ENCODE measurements at places on chromosomes 6 and 20. TPM values are rescaled to one million over a fixed set of nuclear protein-coding genes. Genes with fewer than 3 reads are reported as not detected.

GRCh38 chr6:105869835-105870440, 216.2 kb upstream of the PRDM1 start:
- no peak for DNase-seq

GRCh38 chr6:131065112-131065823, 2.2 kb upstream of the EPB41L2 start:
- no peak for DNase-seq

DNA sequence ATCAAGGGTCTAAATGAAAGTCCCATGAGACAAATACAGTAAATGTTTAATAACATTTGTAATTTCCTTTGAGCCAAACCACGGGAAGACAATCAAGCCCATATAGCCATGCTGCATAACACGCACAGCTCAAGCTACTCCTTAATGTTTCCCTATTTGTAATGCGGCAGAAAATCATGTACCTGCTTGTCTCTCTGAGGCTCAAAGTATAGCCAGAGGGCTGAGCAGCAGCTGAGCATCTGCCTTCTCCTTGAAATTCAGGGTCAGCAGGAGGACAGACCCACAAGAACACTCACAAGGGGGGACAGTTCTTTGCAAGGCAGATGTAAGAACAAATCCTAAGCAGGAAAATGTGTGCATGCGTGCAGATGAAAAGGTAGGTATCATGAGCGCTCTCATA, 45.8 kb upstream of the JARID2 start:
- DNase-seq: no peak

DNA sequence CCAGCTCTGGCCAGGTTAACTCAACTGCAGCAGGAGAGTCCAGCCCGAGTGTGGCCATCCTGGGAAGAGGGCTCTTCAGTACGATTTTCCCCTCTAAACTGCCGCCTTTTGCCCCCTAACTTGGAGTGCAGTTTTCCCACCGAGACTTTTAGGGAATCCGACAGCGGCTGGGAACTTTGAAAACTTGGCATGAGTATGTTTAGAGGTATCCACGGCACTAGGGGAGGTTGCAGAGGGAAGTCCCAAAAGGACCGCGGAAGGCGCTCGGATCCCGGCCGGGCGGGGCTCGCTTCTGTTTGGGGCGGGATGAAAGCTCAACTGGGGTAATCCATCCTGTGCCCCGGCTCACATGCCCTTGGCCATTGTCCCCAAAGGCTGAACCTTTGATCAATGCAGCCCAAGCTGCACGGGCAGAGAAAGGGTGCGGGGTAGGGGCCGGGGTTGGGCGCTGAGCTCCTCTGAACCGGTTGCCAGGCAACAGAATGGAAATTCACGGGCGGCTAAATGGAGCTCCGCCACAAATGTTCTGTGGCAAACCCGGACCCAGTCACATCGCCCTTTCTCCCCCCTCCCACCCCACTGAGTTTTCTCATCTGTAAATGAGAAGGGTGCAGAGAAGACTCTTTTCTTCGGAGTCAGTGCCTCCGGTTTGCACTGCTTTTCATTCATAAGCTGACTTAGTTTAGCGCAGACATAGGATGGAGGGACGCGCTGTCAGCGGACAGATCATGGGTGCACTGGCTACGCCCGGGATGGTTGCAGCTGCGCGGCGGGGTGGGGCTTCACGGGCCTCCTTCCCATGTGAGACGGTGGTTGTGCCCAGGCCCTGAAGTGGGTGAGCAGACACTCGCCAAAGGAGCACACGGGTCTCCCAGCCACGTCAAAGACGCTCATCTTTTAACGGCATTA, 2.3 kb downstream of the BMP6 start:
- DNase-seq: peak; percentile 72

Gene MANEA
- total RNA-seq: 8.9 TPM

Gene GATA5
- 2.4 TPM for total RNA-seq

Gene PCSK2
- total RNA-seq: 2.1 TPM

Gene CDSN
- total RNA-seq: 0.17 TPM

Gene SLC4A11
- total RNA-seq: 0.29 TPM
